ENCODE measurements at places on chromosomes 5 and 9.

GRCh38 chr5:79490323-79490936 is 23.5 kb downstream of the HOMER1 start:
- no peak overlapping the region for H3K4me3 ChIP-seq
- H3K27me3 ChIP-seq = no peaks in the 10 kb centered on the region
- no peak for DNase-seq
- no peaks in the 10 kb centered on the region for H3K36me3 ChIP-seq
- no peak overlapping the region for H3K27ac ChIP-seq

DNA sequence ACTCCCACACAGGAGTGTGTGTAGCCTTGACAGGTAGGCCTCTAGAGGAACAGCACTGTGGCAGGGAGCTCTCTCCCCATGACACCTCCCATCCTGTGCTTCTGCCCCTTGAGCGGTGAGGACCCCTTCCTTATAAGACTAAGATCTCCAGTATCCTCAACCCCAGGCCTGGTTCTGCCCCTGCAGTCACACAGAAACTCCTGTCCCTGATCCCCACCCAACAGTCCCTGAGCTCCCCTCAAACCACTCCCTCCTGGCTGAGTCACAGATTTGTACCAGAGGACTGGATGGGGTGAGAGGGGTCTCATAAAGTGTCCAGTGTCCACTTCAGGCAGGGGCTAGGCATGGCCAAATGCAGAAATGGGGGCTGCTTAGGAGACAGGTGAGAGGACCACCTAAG is 47.8 kb upstream of the CDKN2AIPNL start:
- H3K4me3 ChIP-seq = no peak overlapping the region
- H3K4me1 ChIP-seq = peaks cover 11% of the 10 kb centered on the region
- H3K27me3 ChIP-seq = no peaks in the 10 kb centered on the region
- H3K27ac ChIP-seq = no peak overlapping the region
- no peaks in the 10 kb centered on the region for H3K36me3 ChIP-seq
- peak; percentile 17 for DNase-seq

- no peak for DNase-seq
- peaks cover 20% of the 10 kb centered on the region for H3K4me1 ChIP-seq
- H3K27me3 ChIP-seq = no peaks in the 10 kb centered on the region
- no peak overlapping the region for H3K27ac ChIP-seq
- no peak overlapping the region for H3K4me3 ChIP-seq
Observed at GRCh38 chr5:137693951-137694721, 41.8 kb downstream of the KLHL3 start.

DNA sequence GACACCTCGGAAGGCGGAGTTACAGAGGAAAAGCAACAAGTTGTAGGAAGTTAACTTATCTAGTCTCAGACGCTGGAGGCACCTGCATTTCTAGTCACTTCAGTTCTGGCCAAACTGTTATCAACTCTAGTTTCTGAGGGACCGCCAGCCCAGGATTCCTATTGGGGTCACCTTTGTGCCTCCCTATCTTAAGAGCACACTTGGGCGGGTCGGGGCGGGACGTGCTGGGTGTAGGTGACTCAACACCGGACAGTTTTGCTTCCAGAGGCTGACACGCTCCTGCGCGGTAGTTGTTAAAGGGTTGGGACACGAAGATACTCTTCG is 679 bp upstream of the KDM4C start:
- H3K27me3 ChIP-seq = no peaks in the 10 kb centered on the region
- H3K4me3 ChIP-seq = peak overlapping the region; percentile 96
- DNase-seq = no peak
- H3K4me1 ChIP-seq = peaks cover 16% of the 10 kb centered on the region

- no peak overlapping the region for H3K27ac ChIP-seq
- H3K27me3 ChIP-seq = no peaks in the 10 kb centered on the region
Observed at GRCh38 chr5:93503598-93504067, 77.4 kb downstream of the NR2F1-AS1 start.

GRCh38 chr9:89470224-89470839 is 27.6 kb downstream of the SEMA4D start:
- H3K27me3 ChIP-seq = no peaks in the 10 kb centered on the region
- no peak overlapping the region for H3K27ac ChIP-seq
- no peak overlapping the region for H3K4me3 ChIP-seq
- peaks cover 26% of the 10 kb centered on the region for H3K4me1 ChIP-seq

DNA sequence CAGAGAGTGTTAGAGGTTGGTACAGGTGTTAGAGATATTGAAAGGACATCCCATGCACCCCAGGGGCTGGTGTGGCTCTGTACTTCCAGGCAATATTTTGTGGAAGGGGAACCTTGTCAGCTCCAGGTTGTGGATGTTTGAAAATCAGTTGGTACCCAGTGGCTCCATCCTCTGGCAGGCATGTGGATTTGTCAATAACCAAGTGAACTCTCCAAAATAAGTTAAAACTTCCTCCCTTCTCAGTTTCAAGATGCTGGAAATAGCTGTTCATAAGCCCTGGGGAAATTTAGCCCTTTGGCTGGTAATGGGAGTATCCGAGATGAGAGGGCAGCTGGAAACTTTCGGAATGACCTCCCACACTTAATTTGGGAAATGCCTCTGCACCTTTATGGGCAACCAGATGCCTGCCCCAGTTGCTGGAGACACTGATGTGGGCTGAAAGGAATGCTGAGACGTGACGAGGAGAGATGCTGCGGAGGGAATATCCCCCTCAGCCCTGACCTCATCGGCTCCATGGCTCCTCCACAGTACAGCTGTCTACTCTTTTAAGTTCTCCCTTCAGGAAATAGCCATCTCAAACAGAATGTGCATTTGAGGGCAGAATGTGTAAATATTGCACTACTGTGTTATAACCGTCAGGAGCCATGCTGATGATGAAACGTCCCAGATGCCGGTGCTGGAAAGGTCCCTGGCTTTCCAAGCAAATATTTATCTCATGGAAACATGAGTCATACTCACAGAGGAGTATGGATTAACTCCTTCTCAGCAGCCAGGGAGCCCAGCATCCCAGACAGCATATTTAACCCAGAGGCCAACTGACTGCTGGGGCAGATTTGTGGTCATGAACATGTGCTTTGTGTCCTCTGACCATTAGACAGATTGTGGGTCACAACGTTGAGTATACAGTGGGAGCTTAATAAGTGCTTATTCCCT is 29.5 kb downstream of the TGFBI start:
- H3K4me1 ChIP-seq = peaks cover 14% of the 10 kb centered on the region
- H3K36me3 ChIP-seq = peaks cover 61% of the 10 kb centered on the region
- no peak for DNase-seq
- no peaks in the 10 kb centered on the region for H3K27me3 ChIP-seq

Data from lower lobe of right lung (tissue), 2 donors.